Fibroblast of skin of scalp (primary cell): ENCODE measurements at places on chromosomes 13 and 19.

GRCh38 chr19:7772752-7773291, 9.8 kb downstream of the CLEC4M start:
- DNase-seq = peak; percentile 55

- DNase-seq = peak; percentile 94
Observed at GRCh38 chr13:76723551-76724232, 162.5 kb downstream of the KCTD12 start.

DNA sequence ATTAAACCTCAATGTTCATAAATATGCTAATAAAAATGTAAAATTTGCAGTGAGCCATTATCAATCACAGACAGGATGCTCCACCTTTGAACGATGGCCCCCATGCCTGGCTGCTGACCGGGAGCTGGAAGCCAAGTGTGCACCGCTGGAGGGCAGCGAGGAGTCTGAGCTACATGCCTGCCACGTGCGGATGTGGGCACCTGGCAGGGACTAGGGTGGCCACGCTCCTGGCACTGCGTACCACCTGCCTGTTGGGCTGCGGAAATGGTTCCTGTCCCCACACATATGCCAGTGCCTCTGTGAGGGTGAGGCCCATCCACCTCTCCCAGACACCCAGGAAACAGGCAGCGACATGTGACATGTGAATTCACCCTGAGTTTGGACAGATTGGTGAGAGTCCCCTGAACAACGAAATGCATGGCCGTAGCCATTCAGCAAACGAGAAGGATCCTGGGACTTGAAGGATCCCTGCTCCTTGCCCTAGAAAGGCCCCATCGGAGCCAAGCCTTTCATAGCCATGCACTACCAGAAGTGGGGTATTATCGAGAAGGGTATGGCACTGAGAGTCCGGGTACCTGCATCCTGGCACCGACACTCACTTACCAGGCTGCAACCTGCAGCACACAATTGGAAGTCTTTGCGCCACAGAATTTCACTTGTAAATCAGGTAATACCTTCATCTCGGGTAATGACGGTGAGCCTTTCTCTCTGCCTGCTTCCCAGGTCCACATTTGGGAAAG, 35.8 kb downstream of the TSHZ3 start:
- DNase-seq = no peak

- peak; percentile 95 for DNase-seq
Observed at GRCh38 chr13:80083853-80084676, 256.9 kb downstream of the SPRY2 start.

DNA sequence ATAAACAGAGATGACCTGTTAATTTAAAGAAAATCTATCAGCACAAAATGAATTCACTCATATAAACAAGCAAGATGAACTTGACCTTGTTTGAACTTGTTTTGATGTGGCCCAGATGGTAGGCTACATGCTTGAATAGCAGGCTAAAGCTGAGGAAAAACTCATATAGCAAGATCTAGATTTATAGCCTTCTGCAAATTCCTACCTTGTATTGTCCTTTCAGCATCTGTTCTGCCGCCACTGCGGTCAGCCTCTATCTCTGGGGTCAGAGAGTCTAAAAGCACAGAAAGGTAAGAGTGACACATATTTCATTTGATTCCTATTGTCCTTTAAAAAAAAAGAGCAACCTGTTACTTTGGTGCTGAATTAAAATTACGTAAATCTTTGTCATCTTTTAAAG, 392.1 kb downstream of the DACH1 start:
- no peak for DNase-seq

DNA sequence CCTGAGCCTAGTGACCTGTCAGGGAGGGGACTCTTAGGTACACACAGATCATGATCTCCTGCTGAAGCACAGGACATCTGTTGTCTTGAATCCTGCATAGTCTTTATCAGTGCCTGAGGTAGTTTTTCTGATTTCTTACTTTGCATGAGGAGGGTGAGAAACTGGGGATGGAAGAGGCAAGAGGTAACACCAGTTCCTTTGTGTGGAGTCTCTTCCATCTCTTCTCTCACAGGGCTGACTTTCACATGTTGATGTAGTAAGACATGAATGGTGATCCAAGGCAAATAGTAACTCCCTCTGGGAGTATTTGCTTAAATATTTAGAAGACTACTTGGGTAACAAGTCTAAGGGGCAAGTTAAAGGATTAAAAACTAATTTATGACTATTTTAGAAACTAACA, 9.5 kb downstream of the NBEA start:
- DNase-seq = no peak

GRCh38 chr13:36428086-36428485, 4.2 kb upstream of the CCNA1 start:
- no peak for DNase-seq

DNA sequence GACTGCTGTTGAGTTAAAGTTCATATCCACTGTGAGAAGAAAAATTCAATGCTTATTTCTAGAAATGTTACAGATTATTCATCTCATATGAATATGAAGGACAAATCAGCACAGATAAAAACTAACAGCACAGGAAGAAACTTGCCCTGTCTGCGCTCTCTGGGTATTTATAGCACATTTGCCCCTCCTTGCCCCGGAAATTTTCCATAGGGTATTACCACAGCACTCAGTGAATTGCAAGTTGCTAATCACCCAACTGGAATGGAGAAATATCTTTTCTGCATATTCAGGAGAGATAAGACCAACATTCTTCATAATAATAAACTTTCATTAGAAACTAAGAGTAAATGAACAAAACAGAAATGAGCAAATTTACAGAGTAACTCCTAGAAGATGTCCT, 318.0 kb upstream of the KLF12 start:
- DNase-seq = peak; percentile 29

DNA sequence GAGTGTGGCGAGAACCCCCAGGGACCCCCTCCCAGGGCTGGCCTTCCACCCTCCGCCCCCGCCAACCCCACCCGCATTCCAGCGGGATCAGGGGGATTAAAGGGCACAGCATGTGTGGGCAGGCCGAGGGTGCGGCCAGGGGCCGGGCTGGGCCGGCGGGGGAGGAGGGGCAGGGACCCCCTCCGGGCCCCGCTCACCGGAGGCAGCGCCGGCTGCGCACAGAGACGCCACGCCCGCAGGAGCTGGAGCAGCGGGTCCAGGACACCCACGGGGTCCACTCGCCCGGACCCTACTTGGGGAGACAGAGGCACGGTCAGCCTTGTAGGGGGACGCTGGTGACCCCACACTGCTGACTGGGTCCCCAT, 2.4 kb downstream of the ADAMTSL5 start:
- DNase-seq = no peak

GRCh38 chr13:106052200-106052767, 483.2 kb downstream of the EFNB2 start:
- DNase-seq = no peak

DNA sequence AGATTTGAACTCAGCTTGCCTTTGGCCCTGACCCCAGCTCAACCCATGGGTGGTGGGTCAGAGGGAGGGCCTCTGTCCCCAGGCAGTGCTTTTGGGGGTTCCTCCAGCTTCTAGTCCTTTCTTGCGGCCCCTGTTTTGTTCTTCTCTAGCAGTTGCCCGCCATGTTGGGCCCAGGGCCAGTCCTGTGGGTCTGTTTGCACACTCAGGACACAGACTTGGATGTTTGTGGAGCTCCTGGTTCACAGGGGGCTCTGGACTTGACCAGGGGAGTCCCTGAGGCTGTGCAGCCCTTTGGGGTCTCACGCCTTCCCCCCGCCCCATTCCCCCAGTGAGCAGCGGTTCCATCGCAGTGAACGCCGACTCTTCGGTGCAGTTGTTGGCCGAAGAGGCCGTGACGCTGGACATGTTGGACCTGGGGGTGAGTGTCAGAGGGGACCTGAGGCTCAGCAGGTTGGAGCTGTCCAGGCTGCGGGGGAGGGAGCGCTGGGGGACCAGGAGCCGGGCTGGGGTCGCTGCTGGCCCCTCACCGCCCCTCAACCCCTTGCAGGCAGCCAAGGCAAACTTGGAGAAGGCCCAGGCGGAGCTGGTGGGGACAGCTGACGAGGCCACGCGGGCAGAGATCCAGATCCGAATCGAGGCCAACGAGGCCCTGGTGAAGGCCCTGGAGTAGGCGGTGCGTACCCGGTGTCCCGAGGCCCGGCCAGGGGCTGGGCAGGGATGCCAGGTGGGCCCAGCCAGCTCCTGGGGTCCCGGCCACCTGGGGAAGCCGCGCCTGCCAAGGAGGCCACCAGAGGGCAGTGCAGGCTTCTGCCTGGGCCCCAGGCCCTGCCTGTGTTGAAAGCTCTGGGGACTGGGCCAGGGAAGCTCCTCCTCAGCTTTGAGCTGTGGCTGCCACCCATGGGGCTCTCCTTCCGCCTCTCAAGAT, 2.5 kb downstream of the ATP5F1D start:
- peak; percentile 86 for DNase-seq

DNA sequence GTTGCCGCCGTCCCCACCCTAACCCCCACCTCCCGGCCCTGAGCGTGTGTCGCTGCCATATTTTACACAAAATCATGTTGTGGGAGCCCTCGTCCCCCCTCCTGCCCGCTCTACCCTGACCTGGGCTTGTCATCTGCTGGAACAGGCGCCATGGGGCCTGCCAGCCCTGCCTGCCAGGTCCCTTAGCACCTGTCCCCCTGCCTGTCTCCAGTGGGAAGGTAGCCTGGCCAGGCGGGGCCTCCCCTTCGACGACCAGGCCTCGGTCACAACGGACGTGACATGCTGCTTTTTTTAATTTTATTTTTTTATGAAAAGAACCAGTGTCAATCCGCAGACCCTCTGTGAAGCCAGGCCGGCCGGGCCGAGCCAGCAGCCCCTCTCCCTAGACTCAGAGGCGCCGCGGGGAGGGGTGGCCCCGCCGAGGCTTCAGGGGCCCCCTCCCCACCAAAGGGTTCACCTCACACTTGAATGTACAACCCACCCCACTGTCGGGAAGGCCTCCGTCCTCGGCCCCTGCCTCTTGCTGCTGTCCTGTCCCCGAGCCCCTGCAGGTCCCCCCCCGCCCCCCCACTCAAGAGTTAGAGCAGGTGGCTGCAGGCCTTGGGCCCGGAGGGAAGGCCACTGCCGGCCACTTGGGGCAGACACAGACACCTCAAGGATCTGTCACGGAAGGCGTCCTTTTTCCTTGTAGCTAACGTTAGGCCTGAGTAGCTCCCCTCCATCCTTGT, 6.4 kb downstream of the YIPF2 start:
- DNase-seq = no peak

- DNase-seq = no peak
Observed at GRCh38 chr13:79987323-79987722, 353.6 kb downstream of the SPRY2 start.

GRCh38 chr19:5074407-5074806, 105.5 kb downstream of the KDM4B start:
- DNase-seq = no peak

DNA sequence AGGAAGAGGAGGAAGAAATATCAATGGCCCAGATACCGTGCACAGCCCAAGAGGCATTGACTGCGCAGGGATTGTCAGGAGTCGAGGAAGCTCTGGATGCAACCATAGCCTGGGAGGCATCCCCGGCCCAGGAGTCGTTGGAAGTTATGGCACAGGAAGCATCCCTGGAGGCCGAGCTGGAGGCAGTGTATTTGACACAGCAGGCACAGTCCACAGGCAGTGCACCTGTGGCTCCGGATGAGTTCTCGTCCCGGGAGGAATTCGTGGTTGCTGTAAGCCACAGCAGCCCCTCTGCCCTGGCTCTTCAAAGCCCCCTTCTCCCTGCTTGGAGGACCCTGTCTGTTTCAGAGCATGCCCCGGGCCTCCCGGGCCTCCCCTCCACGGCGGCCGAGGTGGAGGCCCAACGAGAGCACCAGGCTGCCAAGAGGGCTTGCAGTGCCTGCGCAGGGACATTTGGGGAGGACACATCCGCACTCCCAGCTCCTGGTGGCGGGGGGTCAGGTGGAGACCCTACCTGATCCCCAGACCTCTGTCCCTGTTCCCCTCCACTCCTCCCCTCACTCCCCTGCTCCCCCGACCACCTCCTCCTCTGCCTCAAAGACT, 36.0 kb downstream of the KEAP1 start:
- DNase-seq = no peak

DNA sequence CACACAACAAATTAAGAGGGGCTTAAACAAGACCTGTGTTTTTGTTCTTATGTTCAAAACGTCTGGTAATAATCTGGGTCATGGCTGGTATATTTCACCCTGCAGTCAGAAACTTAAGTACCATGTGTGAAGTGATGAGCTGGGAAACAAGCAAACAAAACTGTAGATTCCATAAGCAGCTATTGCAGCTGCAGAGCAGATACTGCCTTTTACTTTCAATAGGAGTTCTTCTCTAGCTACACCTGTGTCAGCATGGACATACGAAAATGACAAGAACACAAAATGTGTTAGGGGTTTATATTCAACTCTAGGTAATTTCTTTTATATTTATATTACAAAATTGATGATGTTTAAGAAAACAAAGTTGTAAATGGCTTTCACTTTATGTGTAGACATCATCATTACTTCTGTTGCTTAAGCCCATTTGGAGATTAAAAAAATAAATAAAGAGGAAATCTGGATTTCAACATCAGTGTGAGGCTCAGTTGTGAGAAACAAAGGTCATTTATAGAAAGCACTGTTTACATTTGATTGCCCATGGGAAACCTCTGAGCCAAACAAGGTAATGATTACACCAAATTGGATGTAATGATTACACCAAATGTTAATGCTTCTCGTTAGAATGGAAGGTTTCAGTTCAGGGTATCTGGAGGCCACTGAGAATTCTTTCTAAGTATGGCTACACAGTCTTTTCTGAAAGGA, 451.0 kb upstream of the SLC10A2 start:
- DNase-seq = no peak

DNA sequence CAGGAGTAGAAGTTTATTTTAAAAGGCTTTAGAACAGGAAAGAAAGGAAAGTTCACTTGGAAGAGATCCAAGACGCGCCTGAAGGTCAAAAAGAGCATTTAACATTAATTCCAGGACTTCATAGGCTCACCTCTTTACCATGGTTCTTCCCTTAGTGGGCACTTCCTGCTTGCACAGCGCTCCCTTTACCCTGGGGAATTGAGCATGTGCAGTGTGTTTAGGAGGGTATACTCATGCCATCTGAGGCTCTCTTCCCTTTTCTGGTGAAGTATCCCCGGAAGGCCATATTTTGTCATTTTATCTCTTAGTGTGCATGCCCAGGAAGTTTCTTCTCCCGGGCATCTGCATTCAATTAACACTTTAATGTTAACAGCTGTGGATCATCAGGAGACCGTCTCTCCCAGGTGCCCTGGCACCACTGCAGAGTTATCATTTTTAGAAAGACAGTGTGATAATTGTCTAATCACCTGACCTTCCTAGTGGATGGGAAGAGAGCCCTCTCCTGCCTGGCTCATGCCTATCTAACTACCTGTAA, 66.1 kb upstream of the ABCC4 start:
- DNase-seq = peak; percentile 2

DNA sequence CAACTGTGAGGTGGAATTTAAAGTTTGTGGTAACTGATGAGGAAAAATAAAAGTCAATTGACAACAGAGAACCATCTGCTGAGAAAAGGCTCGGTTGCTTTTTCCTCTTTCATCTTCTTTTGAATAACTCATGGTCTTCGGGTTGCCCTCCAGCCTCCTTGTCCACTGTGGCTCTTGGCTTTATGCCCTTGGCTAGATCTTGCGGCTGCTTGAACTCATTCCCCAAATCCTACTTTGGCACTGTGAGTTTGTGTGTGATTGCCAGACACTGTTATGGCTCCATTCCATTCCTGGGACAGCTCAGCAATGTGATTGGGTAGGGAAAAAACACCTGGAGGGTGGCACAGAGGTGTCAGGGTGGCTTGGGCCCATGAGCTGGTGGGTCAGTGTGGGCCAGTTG, 387.4 kb downstream of the DLEU7 start:
- no peak for DNase-seq
